ENCODE measurements at places on chromosomes 5 and 9.

DNA sequence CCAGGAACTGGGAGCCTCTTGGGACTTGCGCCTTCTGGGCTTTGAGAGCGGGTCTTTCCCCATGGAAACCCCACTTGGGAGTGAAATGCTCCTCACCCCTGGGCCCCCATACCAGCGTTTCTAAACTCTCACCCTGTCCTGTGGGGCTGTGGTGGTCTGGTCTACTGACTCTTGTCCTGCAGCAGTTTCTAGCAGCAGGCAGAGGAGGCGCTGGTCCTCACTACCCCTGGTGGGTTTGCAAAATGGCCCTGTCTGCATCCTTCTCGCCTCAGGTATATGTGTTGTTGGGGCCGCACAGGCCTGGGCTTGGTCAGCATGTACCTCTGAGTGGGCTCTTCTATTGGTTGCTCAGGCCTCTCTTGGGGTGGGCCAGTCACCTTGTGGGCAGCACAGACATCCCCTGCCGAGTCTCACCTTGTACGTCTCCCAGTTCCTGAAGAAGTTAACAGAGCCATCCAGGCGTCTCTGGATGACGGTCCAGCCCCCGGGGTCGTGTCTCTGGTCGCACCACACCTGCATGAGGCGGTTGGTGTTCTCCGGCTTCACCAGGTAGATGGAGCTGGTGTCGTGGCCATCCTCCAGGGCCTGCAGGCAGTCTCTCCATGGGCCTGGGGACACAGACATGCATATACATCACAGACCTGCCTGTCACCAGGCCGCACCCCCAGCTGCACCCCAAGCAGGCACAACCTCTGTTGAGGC is 29.0 kb downstream of the ANGPTL2 start:
- no peak overlapping the region for H3K27ac ChIP-seq
- H3K4me3 ChIP-seq, result no peak overlapping the region
- no peaks in the 10 kb centered on the region for H3K27me3 ChIP-seq
- no peak for DNase-seq
- H3K4me1 ChIP-seq, result peaks cover 41% of the 10 kb centered on the region
- no peaks in the 10 kb centered on the region for H3K36me3 ChIP-seq

DNA sequence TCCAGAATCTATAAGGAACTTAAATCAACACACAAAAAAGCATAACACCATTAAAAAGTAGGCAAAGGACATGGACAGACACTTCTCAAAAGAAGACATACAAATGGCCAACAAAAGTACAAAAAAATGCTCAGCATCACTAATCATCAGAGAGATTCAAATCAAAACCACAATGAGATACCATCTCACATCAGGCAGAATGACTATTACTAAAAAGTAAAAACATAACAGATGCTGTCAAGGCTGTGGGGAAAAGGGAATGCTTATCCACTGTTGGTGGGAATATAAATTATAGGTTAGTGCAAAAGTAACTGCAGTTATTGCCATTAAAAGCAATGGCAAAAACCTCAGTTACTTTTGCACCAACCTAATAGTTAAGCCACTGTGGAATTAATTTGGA is 32.2 kb upstream of the SPATA31D4 start:
- H3K27me3 ChIP-seq, result no peaks in the 10 kb centered on the region
- H3K4me3 ChIP-seq, result no peak overlapping the region
- H3K27ac ChIP-seq, result no peak overlapping the region
- H3K4me1 ChIP-seq, result no peaks in the 10 kb centered on the region
- H3K36me3 ChIP-seq, result no peaks in the 10 kb centered on the region

DNA sequence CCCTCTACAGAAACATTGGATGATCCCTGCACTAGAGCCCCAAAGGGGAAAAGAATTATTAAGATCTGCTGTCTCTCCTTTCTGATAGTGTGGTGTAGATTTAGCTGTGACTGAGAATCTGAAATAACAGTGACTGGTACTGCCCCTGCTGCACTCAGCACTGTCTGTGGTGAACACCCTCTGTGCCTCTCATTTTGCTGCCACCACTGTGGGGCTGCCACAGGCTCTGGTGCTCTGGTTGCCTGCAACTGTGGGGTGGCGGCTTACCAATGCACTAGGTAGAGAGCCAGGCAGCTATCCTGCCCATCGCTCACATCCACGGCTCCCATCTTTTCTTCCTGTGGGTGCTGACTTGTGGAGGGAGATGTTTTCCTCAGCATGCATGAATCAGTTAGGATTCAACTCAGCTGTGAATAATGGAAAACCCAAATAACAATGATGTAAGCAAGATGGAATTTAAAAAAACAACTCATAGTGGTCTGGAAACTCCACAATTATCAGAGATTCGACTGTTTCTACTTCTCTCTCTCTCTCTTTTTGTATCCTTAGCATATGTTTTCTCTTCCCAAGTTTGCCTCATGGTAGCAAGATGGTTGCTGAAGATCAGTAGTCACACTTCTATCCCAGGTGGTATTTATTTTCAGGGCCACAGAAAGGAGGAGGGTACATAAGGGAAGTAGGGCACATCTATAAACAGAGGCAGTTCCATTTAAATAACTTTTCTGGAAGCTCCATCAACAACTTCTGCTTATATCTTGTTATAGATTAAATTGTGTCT is 99.8 kb upstream of the DAP start:
- H3K4me3 ChIP-seq, result no peak overlapping the region
- H3K27ac ChIP-seq, result no peak overlapping the region
- H3K27me3 ChIP-seq, result peaks cover 16% of the 10 kb centered on the region
- H3K36me3 ChIP-seq, result no peaks in the 10 kb centered on the region

DNA sequence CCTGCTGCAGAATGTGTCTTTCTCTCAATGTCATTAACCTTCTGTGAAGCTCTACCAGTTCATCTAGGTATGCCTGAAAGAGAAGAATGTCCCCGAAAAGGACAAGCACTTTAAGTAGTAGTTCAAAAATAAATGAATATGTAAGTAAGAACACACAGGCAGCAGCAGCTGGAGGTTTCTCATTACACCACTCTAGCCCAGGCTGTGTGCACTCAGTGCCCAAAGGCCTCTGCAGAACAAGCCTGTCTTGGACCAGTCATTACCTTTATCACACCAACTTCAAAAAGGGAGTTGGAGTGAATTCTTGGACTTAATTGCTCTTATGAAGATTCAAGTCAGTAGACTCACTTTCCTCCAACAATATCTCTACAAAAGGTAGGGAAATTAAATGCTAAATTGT is 268.8 kb downstream of the MLLT3 start:
- peaks cover under 1% of the 10 kb centered on the region for H3K36me3 ChIP-seq
- no peak overlapping the region for H3K27ac ChIP-seq
- no peak for DNase-seq
- H3K27me3 ChIP-seq, result no peaks in the 10 kb centered on the region
- H3K4me3 ChIP-seq, result no peak overlapping the region
- peaks cover 18% of the 10 kb centered on the region for H3K4me1 ChIP-seq

GRCh38 chr5:60340965-60341471 is 358.9 kb downstream of the DEPDC1B start:
- no peaks in the 10 kb centered on the region for H3K4me1 ChIP-seq
- DNase-seq, result peak; percentile 22
- no peaks in the 10 kb centered on the region for H3K36me3 ChIP-seq

GRCh38 chr9:83508067-83508466 is 30.1 kb downstream of the FRMD3 start:
- H3K4me3 ChIP-seq, result no peak overlapping the region
- no peak for DNase-seq
- H3K36me3 ChIP-seq, result no peaks in the 10 kb centered on the region
- no peaks in the 10 kb centered on the region for H3K27me3 ChIP-seq
- H3K27ac ChIP-seq, result no peak overlapping the region

All from heart right ventricle (tissue), 16 donors.